ENCODE measurements at places on chromosomes 12 and 14.
A peak's percentile ranks its signal among the peaks of the same experiment; 100 is the strongest.

GRCh38 chr12:106841510-106842302 lies 67.2 kb downstream of the RIC8B start:
- peak; percentile 32 for DNase-seq

DNA sequence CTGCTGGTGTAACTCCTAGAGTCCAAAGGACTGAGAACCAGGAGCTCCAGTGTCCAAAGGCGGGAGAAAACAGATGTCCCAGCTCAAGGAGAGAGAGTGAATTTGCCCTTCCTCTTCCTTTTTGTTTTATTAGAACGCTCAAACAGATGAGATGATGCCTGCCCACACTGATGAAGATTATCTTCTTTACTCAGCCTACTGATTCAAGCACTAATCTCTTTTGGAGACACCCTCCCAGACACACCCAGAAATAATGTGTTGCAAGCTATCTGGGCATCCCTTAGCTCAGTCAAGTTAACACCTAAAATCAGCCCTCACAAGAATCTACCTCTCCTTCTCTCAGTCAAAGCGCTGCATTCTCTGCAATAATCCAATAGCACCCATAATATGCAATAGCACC lies 78.2 kb upstream of the BCL2L14 start:
- DNase-seq = no peak

DNA sequence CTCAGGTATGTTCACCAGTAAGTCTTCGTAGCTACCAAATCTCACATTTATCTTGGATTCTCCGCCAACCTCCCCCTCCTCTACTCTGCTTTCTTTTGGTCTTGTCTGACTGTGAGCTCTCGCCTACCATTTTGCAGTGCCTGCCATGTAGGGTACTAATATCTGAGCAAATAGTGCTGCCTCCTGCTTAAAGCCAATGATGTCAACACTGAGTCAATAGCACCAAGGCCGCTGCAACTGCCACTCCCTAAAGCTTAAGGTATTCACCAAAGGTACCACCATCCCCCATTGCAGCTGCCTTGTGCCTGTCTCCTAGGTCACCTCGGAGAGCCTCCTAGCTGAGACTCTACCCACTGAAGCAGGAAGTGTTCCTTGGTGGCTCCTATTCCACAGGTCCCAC lies 114.8 kb upstream of the FUT8 start:
- DNase-seq = no peak

GRCh38 chr14:65574611-65575010 lies 162.1 kb downstream of the FUT8 start:
- DNase-seq = no peak

- no peak for DNase-seq
Measured at GRCh38 chr12:70966996-70967790, 46.7 kb upstream of the PTPRR start.

DNA sequence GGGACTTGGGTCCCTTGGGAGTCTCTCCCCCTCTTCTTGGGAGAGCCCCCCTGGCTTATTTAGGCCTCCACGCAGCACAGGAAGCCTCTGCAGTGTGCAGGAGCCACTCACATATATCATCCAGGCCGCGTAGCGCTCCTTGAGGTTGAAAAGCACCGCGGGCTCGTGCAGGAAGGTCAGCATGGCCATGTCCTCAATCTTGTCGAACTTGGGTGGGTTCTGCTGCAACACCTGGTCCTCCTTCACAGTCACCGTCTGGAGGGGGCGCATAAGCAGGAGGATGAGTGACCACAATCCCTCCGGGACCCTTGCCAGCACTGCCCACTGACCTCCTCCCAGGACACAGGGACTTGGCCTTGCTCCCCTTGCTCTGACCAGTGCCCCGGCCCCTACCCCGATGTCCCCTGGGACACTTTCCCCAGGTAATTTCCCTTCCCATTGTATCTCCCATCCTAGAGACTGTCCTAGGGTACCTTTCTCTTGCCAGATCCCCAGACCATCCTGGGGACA lies 2.5 kb downstream of the MYH6 start:
- DNase-seq = no peak

GRCh38 chr14:38004610-38004879 lies 203.2 kb upstream of the SSTR1 start:
- DNase-seq = no peak

DNA sequence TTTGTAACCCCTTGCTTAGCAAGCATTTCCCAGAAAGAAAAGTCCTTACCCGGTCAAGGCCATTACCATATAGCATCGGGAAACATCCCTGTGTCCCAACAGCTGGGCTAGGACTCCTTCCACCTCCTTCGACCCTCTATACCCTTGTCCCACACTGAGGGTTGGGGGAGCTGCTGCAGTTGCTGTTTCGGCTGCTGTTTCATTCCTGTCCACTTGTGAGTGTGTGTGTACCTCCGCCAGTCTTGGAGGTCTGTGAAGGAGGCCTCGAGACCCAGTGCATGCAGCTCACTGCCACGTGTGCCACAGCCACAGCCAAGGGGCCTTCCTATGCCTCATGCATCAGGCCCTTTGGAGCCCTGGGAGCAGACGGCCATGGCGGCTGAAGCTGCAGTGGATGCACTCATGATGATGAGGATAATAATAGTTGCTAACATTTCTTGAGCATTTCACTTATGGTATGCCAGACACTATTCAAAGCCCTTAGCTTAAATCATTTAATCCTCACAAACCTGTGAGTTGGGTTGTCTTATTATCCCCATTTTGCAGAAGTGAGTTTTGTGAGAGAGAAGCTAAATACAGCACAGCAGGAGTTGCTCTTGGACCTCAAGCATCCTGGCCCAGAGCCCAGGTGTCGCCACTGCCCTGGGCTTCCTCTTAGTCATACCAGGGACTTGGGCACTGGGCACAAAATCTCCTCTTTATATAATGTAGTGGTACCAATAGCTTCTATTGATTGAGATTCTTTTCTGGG lies 156.5 kb downstream of the PRKCH start:
- no peak for DNase-seq

DNA sequence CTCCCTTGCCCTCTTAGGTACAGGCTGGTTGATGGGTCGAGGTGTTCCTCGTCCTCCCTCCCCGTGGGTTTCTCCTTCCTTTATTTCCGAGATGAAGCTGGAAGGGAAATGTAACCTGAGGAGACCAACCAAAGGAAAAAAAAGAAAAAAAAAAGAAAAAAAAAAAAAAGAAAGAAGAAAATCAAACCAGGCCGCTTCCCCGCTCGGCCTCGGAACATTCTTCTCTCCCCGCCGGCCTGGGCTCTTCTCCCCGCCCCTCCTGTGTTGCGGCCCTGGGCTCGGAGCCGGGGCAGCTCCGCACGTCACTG lies 1.6 kb upstream of the NFATC4 start:
- DNase-seq = no peak

GRCh38 chr12:1348606-1349005 lies 245.8 kb downstream of the FBXL14 start:
- DNase-seq = no peak

All from smooth muscle cell of the brain vasculature (primary cell).